ENCODE measurements at places on chromosomes 11 and 22.

DNA sequence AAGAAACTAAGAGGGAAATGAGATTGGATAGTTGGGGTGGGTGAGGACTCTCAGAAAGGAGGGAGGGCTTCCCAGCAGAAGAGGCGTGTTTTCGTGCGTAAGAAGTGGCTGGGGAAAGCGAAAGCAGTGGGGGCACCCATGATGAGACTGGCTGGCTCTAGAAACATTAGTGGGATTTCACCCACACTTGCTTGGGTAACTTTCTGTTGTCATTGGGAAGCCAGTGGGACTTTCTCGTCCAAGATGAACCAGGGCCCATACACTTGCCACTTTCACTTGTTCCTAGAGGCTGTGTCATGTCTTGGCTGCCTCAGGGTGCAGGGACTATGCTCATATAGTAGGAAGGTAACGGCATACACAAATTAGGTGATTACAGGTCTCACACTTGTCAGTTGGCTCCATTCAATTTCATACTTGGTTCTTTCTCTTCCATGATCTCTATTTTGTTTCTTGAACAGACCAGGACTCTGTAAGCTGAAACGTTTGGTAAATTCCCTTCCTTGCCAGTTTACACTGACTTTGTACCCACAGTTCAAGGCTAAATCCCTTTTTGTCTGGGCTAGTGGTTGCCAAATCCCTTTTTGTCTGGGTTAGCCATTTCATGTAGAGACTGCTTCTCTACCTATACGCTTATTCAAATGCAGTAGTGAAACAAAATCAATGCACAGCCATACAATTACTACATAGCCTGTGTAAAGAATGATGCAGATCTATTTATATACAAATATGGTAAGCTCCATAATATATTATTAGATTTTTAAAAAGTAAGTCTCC, 42.0 kb upstream of the CXCR5 start:
- DNase-seq, result no peak

DNA sequence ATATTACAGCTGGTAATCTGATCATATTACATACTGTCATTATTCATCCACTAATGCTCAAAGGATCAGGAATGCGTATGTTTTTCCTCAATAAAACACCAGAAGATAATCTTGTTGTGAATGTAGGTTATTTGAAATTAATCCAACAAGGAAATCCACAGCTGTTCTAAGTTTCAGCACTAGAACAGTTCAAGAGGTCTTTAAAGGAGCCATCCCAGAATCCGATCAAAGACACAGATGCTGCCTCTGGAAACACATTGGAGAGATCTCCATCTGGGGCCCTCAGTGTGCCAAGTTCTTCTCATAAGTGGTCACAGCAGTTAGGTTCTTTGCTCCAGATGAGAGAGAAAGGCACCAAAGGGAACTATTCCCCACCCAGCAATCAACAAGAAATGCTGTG, 1955.1 kb upstream of the RAG2 start:
- DNase-seq, result no peak

GRCh38 chr11:96015906-96016565, 92.1 kb upstream of the MTMR2 start:
- no peak for DNase-seq

DNA sequence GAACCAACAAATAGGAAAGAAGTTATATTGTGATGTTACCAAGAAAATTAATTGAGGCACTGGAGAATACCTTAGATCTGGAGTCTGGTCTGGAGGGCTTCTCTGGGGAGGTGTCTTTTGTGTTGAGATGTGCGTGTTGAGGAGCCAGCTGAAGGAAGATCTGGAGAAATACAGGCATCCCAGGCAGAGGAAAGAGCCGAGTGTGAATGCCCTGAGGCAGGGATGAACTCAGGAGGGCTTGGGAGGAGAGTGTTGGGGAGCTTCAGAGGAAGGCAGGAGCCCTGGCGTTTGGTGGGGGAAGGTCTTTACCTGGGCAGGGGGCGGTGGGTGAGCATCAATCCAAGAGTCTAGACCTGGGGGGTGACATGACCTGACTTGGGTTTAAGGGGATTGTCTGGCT, 13.1 kb downstream of the SYNGR1 start:
- no peak for DNase-seq

DNA sequence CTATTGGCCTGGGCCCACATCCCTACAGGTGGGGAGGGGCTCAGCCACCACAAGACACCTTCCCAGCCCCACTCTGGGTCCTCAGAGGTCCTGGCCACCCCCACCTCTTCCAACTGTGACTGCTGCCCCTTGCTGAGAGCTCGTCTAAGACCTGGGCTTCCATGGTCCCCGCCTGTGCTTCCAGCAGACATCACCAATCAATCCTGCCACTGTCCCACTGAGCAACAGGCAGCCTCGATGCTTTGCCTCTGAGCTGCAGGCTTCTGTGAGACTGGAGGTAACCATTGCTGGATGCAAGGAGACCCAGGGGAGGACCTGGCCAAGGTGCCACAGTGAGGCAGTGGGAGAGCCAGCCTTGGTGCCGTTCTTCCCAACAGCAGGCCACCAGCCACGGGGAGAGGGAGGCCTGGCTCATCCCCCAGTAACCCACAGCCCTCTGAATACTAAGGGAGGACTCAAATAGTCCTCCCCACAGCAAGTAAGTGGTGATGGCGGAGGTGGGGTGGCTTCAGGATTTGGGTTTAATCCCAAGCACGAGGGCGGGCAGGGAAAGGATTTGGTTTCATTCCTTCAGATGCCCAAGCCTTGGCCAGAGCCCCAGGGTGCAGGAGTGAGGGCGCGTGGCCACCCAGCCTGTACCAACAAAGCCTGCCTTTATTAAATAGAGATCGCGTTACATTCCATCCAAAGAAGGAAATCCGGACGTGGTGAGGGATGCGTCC, 5.5 kb upstream of the FADS3 start:
- DNase-seq, result no peak

DNA sequence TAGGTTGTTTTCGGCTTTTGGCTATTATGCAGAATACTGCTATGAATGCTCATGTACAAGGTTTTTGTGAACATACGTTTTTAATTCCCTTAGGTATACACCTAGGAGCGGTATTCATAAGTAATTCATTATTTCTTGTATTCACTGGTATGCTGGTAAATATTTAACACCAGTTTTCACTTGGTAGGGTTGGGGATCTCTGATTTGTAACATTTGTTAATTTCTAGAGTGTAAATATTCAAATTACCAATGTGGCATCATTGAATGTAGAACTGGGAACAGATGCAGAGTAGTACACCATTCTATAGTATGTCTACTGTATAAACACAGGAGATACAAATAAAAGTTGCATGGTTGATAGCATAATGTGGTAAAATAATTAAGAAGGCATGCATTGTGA, 16.3 kb downstream of the GVQW3 start:
- DNase-seq, result no peak
